Endothelial cell of coronary artery (primary cell): ENCODE measurements at places on chromosomes 11 and 22. TPM values are rescaled to one million over a fixed set of nuclear protein-coding genes. Genes with fewer than 3 reads are reported as not detected.

The DEFB131B gene
- total RNA-seq: not detected in 2 replicates

The CAT gene
- 39.6 and 62.7 TPM in 2 replicates for total RNA-seq

The MAPK8IP2 gene
- 0.09 TPM in 2 replicates for total RNA-seq

The PDGFD gene
- total RNA-seq: 5.6 and 6.0 TPM in 2 replicates

The GAS2 gene
- total RNA-seq: 1.2 and 1.5 TPM in 2 replicates

The INPPL1 gene
- total RNA-seq: 46.6 and 78.5 TPM in 2 replicates

The BAD gene
- total RNA-seq: 58.8 and 63.4 TPM in 2 replicates
